ENCODE measurements at places on chromosomes 3 and 15. TPM values are rescaled to one million over a fixed set of nuclear protein-coding genes. Genes with fewer than 3 reads are reported as not detected.

Gene GORASP1
- 24.2 TPM for total RNA-seq

Gene C3orf49
- total RNA-seq, result not detected

Gene MYH15
- total RNA-seq, result 0.26 TPM

Gene TMCO5A
- not detected for total RNA-seq

Gene GOLGA6A
- not detected for total RNA-seq

Gene KNL1
- 39.1 TPM for total RNA-seq

Gene PAK6
- 1.4 TPM for total RNA-seq

Gene CPNE9
- 0.54 TPM for total RNA-seq

Gene GNAT1
- not detected for total RNA-seq

Gene PLSCR2
- not detected for total RNA-seq

Gene PDHB
- 66.6 TPM for total RNA-seq

Gene CCDC13
- total RNA-seq, result not detected

Gene CXCR6
- 25.4 TPM for total RNA-seq

Gene GOLGA8J
- not detected for total RNA-seq

Gene LRCH3
- 62.8 TPM for total RNA-seq

Gene SV2B
- 0.04 TPM for total RNA-seq

Gene SLC28A1
- total RNA-seq, result not detected

Measured in activated T-helper 17 cell treated with anti-CD3 and anti-CD28 coated beads, Interleukin-2, amount 50 U/mL, for 72 hours (primary cell).